ENCODE measurements at places on chromosomes 16 and 17. TPM values are rescaled to one million over a fixed set of nuclear protein-coding genes. Genes with fewer than 3 reads are reported as not detected.

The MAPT gene
- total RNA-seq = 0.19 TPM

DNA sequence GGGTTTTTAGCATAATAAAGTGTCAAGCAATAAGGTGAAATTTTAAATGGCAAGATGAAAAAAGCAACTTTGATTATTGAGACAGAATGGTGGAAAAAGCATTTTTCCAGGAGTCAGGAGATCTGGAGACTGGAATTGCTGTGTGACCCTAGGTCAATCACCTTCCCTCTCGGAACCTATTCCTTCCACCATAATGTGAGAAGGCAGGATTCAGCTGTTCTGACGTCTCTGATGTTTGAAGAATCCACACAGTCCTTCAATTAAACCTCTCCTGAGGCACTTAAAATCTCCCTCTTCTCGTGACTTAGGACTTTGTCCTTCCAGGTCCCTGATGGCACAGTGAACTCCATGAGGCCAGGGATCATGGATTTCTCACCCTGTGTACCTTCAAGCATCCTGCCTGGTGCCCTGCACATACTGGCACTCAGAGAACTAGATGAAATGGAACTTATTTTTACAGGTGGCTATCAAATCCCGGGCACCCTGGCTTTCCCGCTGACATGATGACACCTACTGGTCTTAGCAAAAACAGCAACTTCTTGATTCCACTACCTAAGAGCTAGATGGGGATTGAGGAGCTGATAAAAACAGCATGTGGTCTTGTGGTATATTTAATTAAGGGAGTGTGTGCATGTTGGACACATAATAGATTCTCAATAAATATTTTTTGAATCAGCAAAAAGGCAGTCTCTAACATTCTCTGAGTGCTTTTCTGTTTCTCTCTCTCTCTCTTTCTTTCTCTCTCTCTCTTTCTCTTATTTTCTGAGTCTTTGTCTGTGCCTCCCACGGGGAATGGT, 2.3 kb upstream of the CCDC182 start:
- H3K36me3 ChIP-seq = no peaks in the 10 kb centered on the region
- no peaks in the 10 kb centered on the region for H3K27me3 ChIP-seq
- DNase-seq = peak; percentile 75
- no peak overlapping the region for H3K27ac ChIP-seq
- H3K4me3 ChIP-seq = no peak overlapping the region

- no peaks in the 10 kb centered on the region for H3K4me1 ChIP-seq
- H3K36me3 ChIP-seq = no peaks in the 10 kb centered on the region
- H3K27ac ChIP-seq = no peak overlapping the region
- peaks cover 3% of the 10 kb centered on the region for H3K27me3 ChIP-seq
- DNase-seq = no peak
- no peak overlapping the region for H3K4me3 ChIP-seq
Measured at GRCh38 chr17:43454868-43455267, 28.9 kb upstream of the DHX8 start.

The PIMREG gene
- not detected for total RNA-seq

DNA sequence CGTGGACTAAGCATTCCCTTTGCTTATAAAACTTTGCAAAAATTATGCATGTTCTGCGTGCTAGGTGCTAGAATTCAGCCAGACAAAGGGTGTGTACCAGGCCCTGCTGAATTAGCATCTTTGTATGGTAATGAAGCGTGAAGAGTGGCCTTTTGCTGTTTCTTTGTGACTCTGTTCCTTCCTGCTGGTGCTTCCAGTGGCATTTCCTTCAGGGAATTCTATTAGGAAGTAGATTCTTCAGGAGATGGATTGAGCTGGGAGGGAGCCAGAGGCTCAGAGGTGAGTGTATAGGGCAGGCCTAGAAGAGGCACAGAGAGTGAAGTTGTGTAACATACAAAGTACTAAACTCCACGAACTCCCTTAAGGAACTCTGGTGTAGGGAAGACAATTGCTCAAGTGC, 73.9 kb upstream of the ASIC2 start:
- no peak overlapping the region for H3K27ac ChIP-seq
- H3K27me3 ChIP-seq = no peaks in the 10 kb centered on the region
- DNase-seq = no peak
- H3K4me1 ChIP-seq = no peaks in the 10 kb centered on the region
- no peaks in the 10 kb centered on the region for H3K36me3 ChIP-seq

GRCh38 chr17:58531661-58532554, 17.5 kb upstream of the MTMR4 start:
- peaks cover 13% of the 10 kb centered on the region for H3K4me1 ChIP-seq
- peaks cover 52% of the 10 kb centered on the region for H3K27me3 ChIP-seq
- no peak overlapping the region for H3K27ac ChIP-seq
- DNase-seq = peak; percentile 76
- H3K36me3 ChIP-seq = no peaks in the 10 kb centered on the region
- peak overlapping the region; percentile 48 for H3K4me3 ChIP-seq

GRCh38 chr17:40888196-40888720, 3.2 kb upstream of the KRT20 start:
- peaks cover 17% of the 10 kb centered on the region for H3K27me3 ChIP-seq
- DNase-seq = no peak
- no peak overlapping the region for H3K27ac ChIP-seq
- no peak overlapping the region for H3K4me3 ChIP-seq
- H3K4me1 ChIP-seq = peaks cover 6% of the 10 kb centered on the region
- no peaks in the 10 kb centered on the region for H3K36me3 ChIP-seq

GRCh38 chr17:77861981-77862645, 96.4 kb upstream of the TNRC6C start:
- H3K4me1 ChIP-seq = peaks cover 32% of the 10 kb centered on the region
- H3K36me3 ChIP-seq = no peaks in the 10 kb centered on the region
- no peaks in the 10 kb centered on the region for H3K27me3 ChIP-seq
- H3K27ac ChIP-seq = no peak overlapping the region

- H3K4me3 ChIP-seq = no peak overlapping the region
- H3K36me3 ChIP-seq = no peaks in the 10 kb centered on the region
- DNase-seq = no peak
- H3K4me1 ChIP-seq = peaks cover 32% of the 10 kb centered on the region
- H3K27me3 ChIP-seq = no peaks in the 10 kb centered on the region
Measured at GRCh38 chr16:17338244-17338643, 132.5 kb downstream of the XYLT1 start.

The GNGT2 gene
- 9.3 TPM for total RNA-seq

GRCh38 chr16:89256651-89257254, 39.2 kb downstream of the ZNF778 start:
- peak; percentile 59 for DNase-seq
- H3K27ac ChIP-seq = no peak overlapping the region
- peak overlapping the region; percentile 29 for H3K4me3 ChIP-seq
- no peaks in the 10 kb centered on the region for H3K27me3 ChIP-seq
